ENCODE measurements at places on chromosomes 3 and 15. TPM values are rescaled to one million over a fixed set of nuclear protein-coding genes. Genes with fewer than 3 reads are reported as not detected.

The SYNM gene
- total RNA-seq: 0.12 TPM

The C2CD4A gene
- total RNA-seq: 0.12 TPM

The ACAD11 gene
- 11.3 TPM for total RNA-seq

The RLBP1 gene
- not detected for total RNA-seq

The GOLGA8M gene
- 1.1 TPM for total RNA-seq

The LYZL4 gene
- total RNA-seq: not detected

The ITIH1 gene
- total RNA-seq: not detected

The XRN1 gene
- total RNA-seq: 38.7 TPM

The SPSB4 gene
- not detected for total RNA-seq

The FANCD2OS gene
- not detected for total RNA-seq

The BCHE gene
- total RNA-seq: not detected

The ZCWPW2 gene
- 0.32 TPM for total RNA-seq

The TM6SF1 gene
- total RNA-seq: 1.6 TPM

The NPAP1 gene
- total RNA-seq: not detected

The WNT5A gene
- total RNA-seq: not detected

The OR5H6 gene
- total RNA-seq: not detected

The XCR1 gene
- total RNA-seq: not detected

The DUOXA2 gene
- total RNA-seq: not detected

The GNAT1 gene
- total RNA-seq: 0.12 TPM

The TRPM1 gene
- total RNA-seq: not detected

The ACP3 gene
- not detected for total RNA-seq

The USP50 gene
- total RNA-seq: not detected

The SNTN gene
- total RNA-seq: not detected

The EXD1 gene
- not detected for total RNA-seq

The SRGAP3 gene
- 1.3 TPM for total RNA-seq

The TRIM42 gene
- total RNA-seq: not detected

The PLA2G4E gene
- not detected for total RNA-seq
